ENCODE measurements at places on chromosomes 7 and 10.
A peak's percentile ranks its signal among the peaks of the same experiment; 100 is the strongest.

GRCh38 chr7:4265066-4265465 is 417.0 kb upstream of the FOXK1 start:
- no peak overlapping the region for H3K4me3 ChIP-seq
- no peaks in the 10 kb centered on the region for H3K36me3 ChIP-seq
- H3K4me1 ChIP-seq = no peaks in the 10 kb centered on the region
- no peaks in the 10 kb centered on the region for H3K27me3 ChIP-seq

- DNase-seq = no peak
- H3K27ac ChIP-seq = no peak overlapping the region
- no peaks in the 10 kb centered on the region for H3K27me3 ChIP-seq
- no peak overlapping the region for H3K4me3 ChIP-seq
- H3K4me1 ChIP-seq = no peaks in the 10 kb centered on the region
- H3K36me3 ChIP-seq = peaks cover 17% of the 10 kb centered on the region
Observed at GRCh38 chr7:103120362-103120761, 28.5 kb downstream of the NAPEPLD start.

DNA sequence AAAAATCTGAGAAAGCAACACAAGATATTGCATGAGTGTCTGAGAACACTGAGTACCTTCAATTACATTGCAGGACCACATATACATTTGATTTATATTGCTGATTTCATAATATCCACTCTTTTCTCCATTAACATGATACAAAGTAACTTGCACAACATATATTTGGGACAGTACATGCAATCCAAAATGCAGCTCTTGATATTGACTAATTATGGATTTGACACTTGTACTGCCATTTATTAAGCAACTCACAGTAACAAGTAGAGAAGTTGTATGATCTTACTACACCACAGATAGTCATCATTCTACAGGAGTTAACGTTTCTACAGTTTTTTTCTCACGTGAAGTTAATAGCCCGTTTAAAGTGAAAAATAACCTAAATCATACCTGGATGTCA is 46.7 kb downstream of the USP6NL start:
- no peaks in the 10 kb centered on the region for H3K4me1 ChIP-seq
- H3K27me3 ChIP-seq = peaks cover 10% of the 10 kb centered on the region
- no peak overlapping the region for H3K27ac ChIP-seq

DNA sequence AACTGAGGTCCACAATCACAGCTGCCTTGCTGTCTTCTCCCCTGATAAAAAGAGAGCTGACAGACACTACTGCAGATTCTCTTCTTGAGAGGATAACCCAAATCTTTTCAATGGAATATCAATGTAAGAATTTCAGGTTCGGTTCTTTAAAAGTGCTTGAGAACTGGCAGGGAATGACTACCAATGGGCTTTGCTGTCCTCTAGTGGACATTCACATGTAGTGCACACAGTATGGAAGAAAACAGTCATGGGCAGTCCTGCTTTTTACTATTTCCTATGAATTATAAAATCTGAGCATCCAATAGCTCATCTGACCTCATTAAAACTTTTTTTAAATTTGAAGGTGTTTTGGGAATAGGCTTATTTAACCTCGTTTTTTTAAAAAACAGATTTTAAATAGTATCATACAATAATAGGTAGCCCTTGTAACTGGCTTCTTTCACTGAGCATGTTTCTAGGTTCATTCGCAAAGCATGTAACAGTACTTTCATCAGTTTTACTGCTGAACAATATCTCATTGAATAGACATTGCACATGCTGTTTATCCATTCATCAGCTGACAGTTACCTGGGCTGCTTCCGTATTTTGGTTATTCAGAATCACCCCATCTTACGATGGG is 18.3 kb downstream of the FZD9 start:
- peak overlapping the region; percentile 16 for H3K27ac ChIP-seq
- H3K36me3 ChIP-seq = peaks cover 51% of the 10 kb centered on the region
- DNase-seq = no peak
- no peaks in the 10 kb centered on the region for H3K27me3 ChIP-seq

- no peak for DNase-seq
- no peaks in the 10 kb centered on the region for H3K36me3 ChIP-seq
- no peak overlapping the region for H3K27ac ChIP-seq
- H3K4me1 ChIP-seq = no peaks in the 10 kb centered on the region
- no peak overlapping the region for H3K4me3 ChIP-seq
Observed at GRCh38 chr7:12436896-12437535, 33.4 kb upstream of the VWDE start.

GRCh38 chr7:46930366-46930765 is 651.5 kb downstream of the TNS3 start:
- DNase-seq = no peak
- no peak overlapping the region for H3K4me3 ChIP-seq
- no peak overlapping the region for H3K27ac ChIP-seq

DNA sequence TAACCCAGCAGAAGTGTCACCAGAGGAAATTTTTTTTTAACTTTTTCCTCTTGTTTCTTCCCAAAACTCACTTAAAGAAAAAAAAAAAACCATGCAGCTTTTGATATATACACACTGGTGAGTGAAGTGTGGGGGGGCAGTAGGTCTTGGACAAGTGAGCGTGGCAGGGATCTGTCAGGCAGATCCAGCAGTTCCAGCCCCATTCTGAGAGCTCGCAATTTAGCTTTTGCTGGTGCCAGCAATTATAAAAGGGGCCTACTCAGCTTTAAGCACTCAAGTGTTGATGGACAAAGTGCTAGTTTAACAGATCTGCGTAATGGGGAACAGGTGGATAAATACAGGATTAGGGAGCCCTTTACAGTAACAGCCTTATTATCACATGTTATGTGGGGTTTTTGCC is 619.2 kb upstream of the GALNT17 start:
- no peak overlapping the region for H3K27ac ChIP-seq
- no peak overlapping the region for H3K4me3 ChIP-seq
- no peaks in the 10 kb centered on the region for H3K4me1 ChIP-seq
- H3K36me3 ChIP-seq = no peaks in the 10 kb centered on the region

DNA sequence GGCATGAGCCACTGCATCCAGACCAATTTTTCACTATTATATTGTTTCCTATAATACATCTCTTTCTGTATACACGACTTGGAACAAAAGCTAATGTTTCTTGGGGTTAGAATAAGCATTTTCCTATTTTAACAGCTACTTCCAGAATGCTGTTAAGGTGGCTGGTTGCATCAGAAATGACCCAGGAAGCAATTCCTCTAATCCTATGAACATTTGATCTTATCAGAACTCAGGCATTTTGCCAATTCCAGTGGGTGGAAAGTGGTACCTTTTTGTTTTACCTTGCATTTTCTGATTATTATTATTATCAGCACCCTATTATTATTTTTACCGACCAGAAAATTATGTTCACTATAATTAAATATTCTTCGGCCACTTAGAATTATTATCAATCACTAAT is 73.3 kb downstream of the NDUFB2 start:
- no peak overlapping the region for H3K27ac ChIP-seq
- H3K4me3 ChIP-seq = no peak overlapping the region
- H3K36me3 ChIP-seq = peaks cover 11% of the 10 kb centered on the region
- DNase-seq = no peak
- H3K27me3 ChIP-seq = no peaks in the 10 kb centered on the region
- no peaks in the 10 kb centered on the region for H3K4me1 ChIP-seq

GRCh38 chr10:184174-184573 is 48.9 kb downstream of the ZMYND11 start:
- H3K36me3 ChIP-seq = peaks cover 26% of the 10 kb centered on the region
- no peaks in the 10 kb centered on the region for H3K27me3 ChIP-seq
- DNase-seq = no peak
- H3K4me3 ChIP-seq = no peak overlapping the region
- no peak overlapping the region for H3K27ac ChIP-seq

DNA sequence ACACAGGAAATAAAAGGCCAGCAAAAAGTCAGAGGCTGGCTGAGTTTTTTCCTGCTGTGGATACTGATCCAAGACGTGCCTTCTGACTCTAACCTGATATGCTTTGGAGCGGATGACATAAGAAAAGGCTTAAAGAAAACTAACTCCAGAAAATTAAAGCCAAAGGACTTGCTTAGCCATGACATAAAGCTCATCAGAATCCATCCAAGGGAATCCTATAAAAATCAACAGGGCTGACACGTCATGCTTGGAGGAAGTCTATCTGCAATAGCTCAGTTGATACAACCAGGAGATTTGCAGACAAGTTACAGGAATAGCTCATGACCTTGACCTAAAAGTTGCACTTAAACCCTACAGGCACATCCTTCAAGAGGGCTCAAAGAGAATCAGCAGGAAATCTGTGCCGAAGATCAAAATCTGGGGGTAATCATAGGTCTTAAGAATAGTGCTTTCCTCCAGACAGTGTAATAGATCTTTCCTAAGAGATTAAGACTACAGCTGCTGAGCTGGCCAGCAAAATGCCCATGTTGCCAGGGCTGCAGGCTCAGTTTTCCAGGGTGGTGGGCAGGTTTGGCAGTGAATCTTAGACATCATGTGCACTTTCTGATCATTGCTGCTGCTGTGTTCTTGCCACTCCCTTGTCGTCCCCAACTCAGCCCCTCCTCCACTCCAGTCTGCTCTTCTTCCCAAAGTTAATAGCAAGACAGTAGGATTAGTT is 111.5 kb upstream of the SVIL start:
- no peak for DNase-seq
- H3K36me3 ChIP-seq = no peaks in the 10 kb centered on the region
- no peak overlapping the region for H3K27ac ChIP-seq
- peaks cover 23% of the 10 kb centered on the region for H3K27me3 ChIP-seq
- H3K4me1 ChIP-seq = no peaks in the 10 kb centered on the region

DNA sequence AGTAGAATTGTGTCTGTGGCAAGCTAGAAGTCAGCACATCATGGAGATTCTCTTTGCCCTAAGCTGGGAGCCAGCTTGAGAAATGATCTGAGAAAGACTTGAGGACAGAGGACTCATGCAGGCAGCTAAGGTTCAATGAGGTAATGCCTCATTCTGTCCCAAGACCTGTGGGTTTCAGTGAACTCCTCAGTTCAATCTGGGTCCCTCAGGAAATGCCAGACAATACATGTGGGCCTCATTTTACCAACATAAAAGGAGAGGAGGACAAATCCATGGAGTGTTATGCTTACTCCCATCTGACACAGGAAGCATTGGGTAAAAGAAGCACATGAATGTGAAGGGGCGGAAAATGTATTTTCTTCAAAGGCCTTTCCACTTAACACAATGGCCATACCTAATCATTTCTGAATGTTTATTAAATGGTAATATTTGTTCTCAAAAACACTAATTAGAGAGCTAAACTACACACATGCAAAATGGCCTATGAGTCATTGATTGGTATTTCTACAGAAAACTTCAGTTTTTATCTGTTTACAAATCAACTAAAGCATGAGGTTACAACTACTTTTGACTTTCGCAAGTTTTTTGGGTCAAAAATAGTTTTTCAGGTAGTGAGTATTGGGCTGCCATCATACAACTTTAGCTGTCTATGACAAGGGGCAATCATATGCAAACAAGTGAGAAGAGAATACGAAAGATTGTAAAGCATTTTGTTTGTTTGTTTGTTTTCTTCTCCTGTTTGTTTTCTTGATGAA is 205.3 kb downstream of the CHRM2 start:
- H3K4me3 ChIP-seq = no peak overlapping the region
- no peaks in the 10 kb centered on the region for H3K27me3 ChIP-seq
- H3K4me1 ChIP-seq = no peaks in the 10 kb centered on the region
- DNase-seq = no peak

GRCh38 chr10:56537984-56538383 is 176.9 kb upstream of the ZWINT start:
- no peak overlapping the region for H3K4me3 ChIP-seq
- no peak overlapping the region for H3K27ac ChIP-seq
- H3K27me3 ChIP-seq = no peaks in the 10 kb centered on the region
- no peaks in the 10 kb centered on the region for H3K4me1 ChIP-seq

- no peaks in the 10 kb centered on the region for H3K36me3 ChIP-seq
- no peaks in the 10 kb centered on the region for H3K4me1 ChIP-seq
- DNase-seq = no peak
- H3K27ac ChIP-seq = no peak overlapping the region
- no peak overlapping the region for H3K4me3 ChIP-seq
Observed at GRCh38 chr10:131320860-131321604, 9.5 kb upstream of the TCERG1L start.

DNA sequence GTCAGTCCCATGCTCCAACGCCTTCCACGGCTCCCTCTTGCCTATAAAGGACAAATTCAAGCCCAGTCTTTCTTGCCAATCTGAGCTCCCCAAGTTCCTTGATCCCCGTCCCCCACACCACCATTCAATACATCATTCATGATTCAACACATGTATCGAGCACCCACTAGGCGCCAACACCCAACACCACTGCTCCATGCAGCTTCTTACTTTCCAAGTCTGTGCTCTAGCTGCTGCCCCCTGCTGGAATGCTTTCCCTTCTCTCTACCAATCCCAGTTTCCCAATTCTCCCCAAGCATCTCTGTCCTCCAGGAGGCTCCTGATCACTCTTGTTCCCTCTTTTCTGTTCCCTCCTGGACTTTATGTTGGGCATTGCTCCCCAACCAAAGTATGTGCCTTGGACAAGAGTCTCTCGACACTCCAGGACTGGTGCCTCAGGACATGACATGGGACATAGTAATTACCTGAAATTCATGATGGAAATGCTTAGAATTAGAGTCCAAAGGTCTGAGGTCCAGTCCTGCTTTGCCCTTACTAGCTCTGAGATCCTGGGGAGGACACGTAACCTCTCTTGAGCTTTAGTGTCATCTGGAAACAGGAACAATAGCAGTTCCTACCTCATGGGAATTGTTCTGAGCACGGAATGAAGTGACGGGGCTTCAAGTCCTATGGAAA is 172.7 kb downstream of the NEURL1 start:
- no peaks in the 10 kb centered on the region for H3K27me3 ChIP-seq
- H3K4me3 ChIP-seq = no peak overlapping the region
- no peak for DNase-seq
- peaks cover 11% of the 10 kb centered on the region for H3K4me1 ChIP-seq
- peaks cover 2% of the 10 kb centered on the region for H3K36me3 ChIP-seq
- H3K27ac ChIP-seq = no peak overlapping the region

GRCh38 chr7:148177972-148178371 is 412.6 kb upstream of the C7orf33 start:
- H3K4me1 ChIP-seq = no peaks in the 10 kb centered on the region
- no peak overlapping the region for H3K27ac ChIP-seq
- H3K27me3 ChIP-seq = peaks cover 4% of the 10 kb centered on the region

DNA sequence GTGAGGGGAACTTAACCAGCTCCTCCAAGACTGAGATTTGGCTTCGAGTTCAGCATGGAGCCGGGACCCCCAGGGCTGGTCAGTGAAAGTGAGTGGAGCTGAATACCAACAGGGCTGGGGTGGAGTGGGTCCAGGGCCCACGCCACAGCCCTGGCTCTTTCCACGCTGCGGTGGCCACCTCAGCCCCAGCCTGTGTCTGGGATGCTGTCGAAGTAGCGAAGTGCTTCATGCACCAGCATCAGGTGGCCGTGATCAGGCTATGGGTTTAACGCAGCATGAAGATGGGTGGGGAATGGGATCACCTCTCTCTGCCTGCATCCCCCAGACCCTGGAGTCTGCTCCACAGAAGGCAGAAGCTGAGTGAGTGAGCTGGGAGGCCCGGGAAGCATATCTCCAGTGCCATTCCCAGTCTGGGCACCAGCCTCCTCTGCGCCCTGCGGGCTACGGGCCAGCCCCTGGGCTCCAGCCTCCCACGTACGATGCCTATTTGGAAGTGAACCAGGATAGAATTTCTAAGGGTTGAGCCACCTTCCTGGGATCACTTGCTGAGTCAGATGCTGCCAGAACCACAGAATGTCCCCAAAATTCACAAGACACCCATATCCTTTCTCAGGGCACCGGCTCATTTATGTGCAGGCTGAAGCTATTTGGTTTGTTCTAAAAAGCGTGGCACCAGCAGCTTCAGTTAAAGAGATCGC is 131.1 kb upstream of the CHST15 start:
- no peak overlapping the region for H3K4me3 ChIP-seq
- no peak overlapping the region for H3K27ac ChIP-seq

GRCh38 chr7:46369933-46370654 is 449.0 kb upstream of the IGFBP3 start:
- no peak overlapping the region for H3K27ac ChIP-seq
- no peaks in the 10 kb centered on the region for H3K27me3 ChIP-seq
- H3K4me3 ChIP-seq = no peak overlapping the region
- DNase-seq = no peak

Data from activated T-helper 1 cell treated with anti-CD3 and anti-CD28 coated beads, Interleukin-12 subunit alpha, Interleukin-12 subunit beta, Interleukin-2, Interleukin-4 antibody, amounts not matched to agents 30 ng/mL and 10 ng/mL and 1 ng/mL, durations not matched to agents 14 hours and 24 hours and 36 hours (primary cell).